ENCODE measurements at places on chromosomes 13 and 19. TPM values are rescaled to one million over a fixed set of nuclear protein-coding genes. Genes with fewer than 3 reads are reported as not detected.

- DNase-seq, result no peak
Observed at GRCh38 chr13:28199089-28199488, 60.7 kb downstream of the PAN3 start.

DNA sequence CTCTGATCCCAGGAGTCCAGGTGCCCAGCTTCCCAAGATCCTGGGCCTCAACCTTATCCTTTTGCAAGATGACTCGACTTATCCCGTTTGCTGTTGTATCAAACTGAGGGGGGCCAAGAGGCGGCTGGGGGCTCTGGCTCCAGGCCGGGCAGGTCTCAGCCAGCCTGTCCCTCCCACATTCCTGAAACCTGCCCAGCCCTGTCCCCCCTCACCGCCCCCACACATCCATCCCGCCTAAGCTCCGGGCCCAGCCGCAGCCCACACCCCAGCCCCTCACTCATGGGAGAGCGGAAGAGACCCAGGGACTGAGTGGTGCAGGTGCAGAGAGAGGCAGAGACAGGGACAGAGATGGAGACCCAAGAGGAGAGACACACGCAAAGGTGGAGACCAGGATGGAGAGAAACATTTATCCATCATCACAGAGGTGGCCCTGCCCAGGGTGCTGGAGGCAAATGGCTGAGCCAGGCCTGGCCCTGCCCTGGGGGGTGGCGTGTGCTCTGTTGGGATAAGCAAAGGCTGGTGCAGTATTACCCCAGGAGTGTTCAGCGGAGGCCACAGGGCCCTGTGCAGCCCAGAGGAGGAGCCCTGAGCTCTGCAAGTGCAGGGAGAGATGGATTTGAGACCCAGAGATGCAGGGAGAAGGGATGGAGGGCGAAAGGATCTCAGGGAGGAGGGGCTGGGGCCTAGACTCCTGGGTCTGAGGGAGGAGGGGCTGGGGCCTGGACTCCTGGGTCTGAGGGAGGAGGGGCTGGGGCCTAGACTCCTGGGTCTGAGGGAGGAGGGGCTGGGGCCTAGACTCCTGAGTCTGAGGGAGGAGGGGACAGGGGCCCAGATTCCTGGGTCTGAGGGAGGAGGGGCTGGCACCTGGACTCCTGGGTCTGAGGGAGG, 1.6 kb downstream of the BCAM start:
- DNase-seq, result no peak

- DNase-seq, result peak; percentile 56
Observed at GRCh38 chr19:49802836-49803528, 10.1 kb downstream of the FUZ start.

Gene IFNL4
- total RNA-seq, result not detected

DNA sequence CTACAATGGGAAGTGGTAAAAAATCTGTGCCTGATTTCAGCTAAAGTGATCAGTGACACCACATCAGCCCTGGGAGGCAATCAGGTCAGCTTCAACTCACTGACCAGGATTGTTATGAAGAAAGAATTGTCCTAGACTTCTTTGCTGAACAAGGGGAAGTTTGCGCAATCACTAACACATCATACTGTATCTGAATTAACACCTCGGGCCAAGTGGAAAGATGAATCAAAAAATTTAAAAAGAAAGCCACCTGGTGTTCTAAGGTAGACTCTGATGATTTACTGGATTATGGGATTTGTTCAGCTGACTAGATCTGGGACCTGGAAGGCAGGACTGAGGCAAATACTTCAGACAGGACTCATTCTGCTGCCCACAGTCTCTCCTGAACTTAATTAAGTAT, 161.8 kb downstream of the DIAPH3 start:
- DNase-seq, result no peak

Gene ZNF560
- total RNA-seq, result not detected

Gene CCL25
- not detected for total RNA-seq

Gene LAIR1
- total RNA-seq, result 9.1 TPM

Gene SERPINE3
- total RNA-seq, result not detected

Gene MBNL2
- total RNA-seq, result 69.1 TPM

DNA sequence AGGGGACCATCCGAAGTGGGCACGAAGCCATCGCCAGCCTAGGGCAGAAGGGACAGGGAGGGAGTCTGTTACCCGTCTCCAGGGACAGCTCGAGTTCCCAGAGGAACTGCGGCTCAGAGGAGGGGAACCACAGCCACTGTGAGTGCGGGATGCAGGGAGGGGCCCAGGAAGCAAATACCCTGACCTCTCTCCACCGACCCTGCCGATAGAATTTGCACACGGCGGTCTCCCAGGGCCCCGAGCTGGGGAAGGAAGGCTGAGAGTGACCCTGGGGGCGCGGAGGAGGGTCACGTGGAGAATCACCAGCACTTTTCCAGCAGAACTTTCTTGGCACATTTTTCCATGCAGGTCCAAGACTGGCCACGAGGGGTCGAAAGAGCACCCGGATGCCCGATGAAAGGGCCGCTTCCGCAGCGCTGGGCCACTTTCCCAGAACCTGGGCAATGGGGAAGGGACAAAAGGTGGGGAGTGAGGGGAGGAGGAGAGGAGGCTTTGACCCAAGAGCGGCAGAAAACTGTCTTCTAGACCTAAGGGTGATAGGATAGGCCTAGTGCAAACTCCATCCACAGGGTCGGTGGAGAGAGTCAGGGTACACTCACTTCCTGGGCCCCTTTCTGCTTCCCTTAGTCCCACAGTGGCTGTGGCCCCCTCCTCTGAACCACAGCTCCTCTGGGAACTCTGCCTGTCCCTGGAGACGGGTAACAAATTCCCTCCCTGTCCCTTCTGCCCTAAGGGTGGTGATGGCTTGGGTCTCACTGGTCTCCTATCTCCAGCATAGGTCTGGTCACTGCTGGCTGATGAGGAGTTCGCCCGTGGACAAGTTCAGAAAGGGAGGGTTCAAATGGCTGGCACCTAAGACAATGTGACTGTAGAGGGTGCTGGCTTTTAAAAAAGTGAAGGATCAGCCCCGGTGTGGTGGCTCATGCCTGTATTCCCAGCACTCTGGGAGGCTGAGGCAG, 5.3 kb upstream of the GPR4 start:
- DNase-seq, result peak; percentile 82

Measured in Right ventricle myocardium inferior (tissue), 1 donor.